ENCODE measurements at places on chromosomes 1 and 21.

GRCh38 chr1:16155537-16156410 lies at the start of gene EPHA2:
Gene EPHA2 (minus strand): TSS chr1:16156069. CDS start chr1:16155932, 137 bp downstream.
- no peak for DNase-seq

GRCh38 chr1:224828691-224829090 lies 100.8 kb upstream of the DNAH14 start:
- no peak for DNase-seq

- DNase-seq: no peak
Observed at GRCh38 chr1:238052496-238053266, 162.0 kb upstream of the ZP4 start.

DNA sequence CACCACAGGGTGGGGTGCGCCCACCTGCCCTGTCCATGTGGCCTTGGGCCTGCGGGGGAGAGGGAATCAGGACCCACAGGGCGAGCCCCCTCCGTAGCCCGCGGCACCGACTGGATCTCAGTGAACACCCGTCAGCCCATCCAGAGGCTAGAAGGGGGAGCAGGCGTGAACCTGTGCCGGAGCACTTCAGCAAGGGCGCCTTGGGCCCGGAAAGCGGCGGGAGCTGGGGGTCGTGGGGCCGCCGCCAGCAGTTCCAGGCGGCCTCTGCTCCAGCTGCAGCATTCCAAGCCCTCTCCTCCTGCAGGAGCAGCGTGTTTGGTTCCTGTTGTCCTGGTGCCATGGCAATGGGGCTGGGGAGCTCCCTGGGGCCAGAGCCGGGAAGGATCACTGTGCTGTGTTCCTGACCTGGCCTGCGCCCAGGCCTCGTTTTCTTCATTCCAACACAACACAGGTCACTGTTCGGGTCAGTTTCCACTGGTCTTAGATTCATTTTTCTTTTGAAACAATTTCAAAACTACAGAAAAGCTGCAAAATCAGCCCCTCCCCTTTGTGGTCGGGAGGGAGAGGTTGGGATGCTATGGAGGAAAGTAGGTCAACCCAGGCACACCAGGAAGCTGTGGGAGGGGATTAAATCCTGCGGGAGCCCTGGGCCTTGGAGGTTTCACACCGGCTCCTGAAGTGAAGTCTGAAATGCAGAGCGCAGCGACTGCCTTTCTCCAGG lies 18.8 kb downstream of the SLX9 start:
- DNase-seq: no peak

Measured in naive thymus-derived CD4-positive, alpha-beta T cell (primary cell).